ENCODE measurements at places on chromosomes 16 and 17.

GRCh38 chr17:31413874-31414549 is 22.5 kb downstream of the RAB11FIP4 start:
- peak; percentile 72 for DNase-seq

DNA sequence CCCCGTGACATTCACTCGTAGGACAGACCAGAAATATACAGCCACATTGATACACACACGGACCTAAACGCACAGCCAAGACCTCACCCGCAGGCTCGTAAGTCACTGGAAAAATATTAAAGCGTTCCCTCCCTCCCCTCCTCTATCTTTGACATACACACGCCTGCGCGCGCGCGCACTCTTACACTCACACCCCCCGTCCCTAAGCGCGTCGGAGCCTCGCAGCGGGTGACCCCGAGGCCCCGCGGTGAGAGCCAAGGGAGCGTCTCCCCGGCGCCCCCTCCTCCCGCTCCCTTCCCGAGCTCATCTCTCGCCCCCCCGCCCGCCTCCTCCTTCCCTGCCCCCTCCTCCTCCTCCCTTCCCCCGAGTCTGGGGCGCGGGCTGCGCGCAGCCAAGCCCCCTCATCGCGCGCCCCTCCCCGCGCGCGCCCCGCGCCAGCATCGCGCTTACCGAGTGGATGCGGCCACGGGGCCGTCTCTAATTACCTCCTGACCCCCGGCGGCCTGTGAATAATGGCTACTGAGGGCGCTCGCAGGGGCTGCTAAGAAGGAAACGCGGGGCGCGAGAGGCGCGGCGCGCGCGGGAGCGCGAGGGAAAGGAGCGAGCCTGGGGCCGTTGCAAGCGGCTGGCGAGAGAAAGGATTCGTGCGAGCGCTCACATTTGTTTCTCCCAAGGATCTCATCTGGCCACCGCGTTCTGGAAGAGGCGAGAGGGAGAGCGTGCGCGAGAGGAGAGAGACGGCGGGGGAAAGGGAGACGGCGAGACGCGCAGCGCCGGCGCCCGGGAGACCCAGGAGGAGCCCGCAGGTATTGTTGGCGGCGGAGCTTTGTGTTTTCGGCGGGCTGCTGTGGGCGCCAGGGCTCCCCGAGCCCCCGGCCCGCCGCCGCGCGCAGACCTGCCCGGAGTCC is 42.4 kb downstream of the RAI1 start:
- peak; percentile 77 for DNase-seq

DNA sequence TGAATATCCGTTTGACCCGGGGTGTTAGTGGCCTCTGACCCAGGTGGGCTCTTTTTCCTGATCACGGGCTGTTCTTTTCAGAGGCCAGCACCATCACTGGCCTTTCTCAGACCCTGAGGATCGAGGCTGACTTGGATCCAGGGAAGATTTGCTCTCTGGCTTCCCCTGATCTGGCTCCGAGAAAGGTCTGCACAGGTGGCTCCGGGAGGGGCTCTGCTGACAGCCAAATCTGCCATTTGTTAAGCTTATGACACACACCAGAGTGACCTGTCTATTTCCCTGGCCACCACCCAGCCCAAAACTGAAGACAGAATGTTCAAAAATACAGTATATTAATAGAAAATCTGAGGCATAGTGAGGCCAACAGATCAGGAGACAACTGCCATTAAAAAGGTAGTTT is 221.8 kb upstream of the TNRC6C start:
- no peak for DNase-seq

GRCh38 chr17:28347261-28347891 is 10.0 kb downstream of the POLDIP2 start:
- peak; percentile 92 for DNase-seq

- peak; percentile 72 for DNase-seq
Observed at GRCh38 chr17:43576563-43577229, 30.6 kb upstream of the ETV4 start.

DNA sequence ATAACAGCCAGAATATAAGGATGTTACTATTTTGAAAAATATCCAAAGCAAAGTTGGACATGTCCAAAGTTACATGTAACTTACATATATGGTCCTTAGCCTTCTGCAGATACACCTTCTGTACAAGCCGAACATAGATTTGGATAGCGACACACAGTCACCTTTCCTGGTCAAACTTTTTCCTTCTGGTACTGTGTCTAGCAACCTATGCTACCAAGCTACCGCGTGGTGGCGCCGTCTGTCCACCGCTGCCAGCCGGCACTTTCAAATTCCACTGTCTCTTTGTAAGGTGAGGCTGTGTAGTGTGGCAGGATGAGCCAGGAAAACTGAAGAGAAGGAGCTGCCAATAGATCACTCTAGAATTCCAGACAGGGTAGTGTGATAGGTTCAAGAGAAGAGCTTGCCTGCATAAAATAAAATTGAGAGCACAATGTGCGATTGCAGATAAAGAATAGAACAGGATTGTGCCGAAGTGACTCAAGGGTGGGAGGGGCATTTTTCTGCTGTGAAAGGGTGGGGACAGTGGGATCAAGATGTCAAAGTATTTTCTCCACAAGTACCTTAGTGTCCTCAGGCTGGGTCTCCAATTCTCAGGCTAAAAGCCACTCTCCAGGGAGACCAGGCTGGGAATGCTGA is 366.9 kb downstream of the SLC39A11 start:
- DNase-seq: peak; percentile 69

- DNase-seq: peak; percentile 97
Observed at GRCh38 chr16:83952940-83953795, at the start of gene OSGIN1. OSGIN1 (plus strand) TSS chr16:83953240; CDS start chr16:83957672, 4,432 bp downstream.

DNA sequence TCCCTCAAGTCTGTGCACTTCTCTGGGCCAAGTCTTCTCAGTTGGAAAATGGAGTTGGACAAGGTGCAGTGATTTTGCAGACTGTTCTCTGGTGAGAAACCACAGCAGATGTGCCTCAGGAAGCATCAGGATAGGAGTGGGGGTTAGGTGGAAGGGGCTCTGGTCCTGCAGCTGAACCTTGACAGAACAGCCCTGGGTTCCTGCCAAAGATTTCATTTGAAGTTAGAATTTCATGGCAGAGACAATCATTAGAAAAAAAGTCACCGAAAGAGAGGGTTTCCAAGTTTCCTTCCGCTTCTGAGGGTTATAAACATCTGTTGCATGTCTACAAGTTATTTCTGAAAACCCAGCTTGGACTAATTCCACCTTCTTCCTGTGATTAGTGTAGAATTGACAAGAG is 80.4 kb upstream of the IRX3 start:
- no peak for DNase-seq

GRCh38 chr16:2210386-2211365 is at the start of gene BRICD5:
BRICD5 (minus strand) TSS chr16:2210863; CDS start chr16:2210833, 30 bp downstream.
- no peak for DNase-seq

GRCh38 chr16:51508490-51509212 is 357.6 kb upstream of the SALL1 start:
- DNase-seq: peak; percentile 74

DNA sequence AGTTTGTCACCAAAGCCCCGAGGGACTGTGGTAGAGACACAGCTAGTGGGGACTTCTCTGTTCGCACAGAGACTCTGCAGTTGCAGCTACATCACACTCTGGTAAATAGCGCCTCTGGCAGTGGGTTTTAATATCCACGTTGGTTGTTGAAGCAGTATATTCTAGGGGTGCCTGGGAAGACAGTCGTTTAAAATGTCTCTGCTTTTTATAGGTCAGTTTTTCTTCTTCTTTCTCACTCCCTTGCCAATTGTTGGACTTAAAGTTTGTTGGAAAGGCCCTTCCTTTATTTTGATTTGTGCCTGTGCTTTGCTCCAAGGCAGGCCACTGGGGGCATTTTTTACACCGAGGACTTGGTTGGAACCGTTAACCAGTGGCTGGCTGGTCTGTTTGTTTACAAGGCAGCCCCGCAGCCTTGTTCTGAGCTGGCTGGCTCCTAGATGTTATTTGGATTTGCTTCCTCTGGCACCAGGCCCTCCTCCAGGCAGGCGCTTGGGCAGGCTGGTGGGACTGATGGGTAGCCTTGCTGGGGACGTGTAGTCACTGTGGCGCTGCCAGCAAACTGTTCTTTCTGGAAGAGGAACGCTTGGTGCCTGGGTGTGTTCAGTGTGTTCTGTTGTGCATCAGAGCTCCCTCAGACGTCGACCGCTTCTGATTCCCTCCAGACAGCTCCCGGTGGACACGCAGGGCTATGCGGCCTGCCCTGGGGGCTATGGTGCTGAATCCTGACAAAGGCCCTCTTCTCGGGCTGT is 218.2 kb upstream of the CHMP6 start:
- peak; percentile 9 for DNase-seq

- peak; percentile 98 for DNase-seq
Observed at GRCh38 chr16:27748868-27749546, 199.1 kb downstream of the KATNIP start.

- peak; percentile 20 for DNase-seq
Observed at GRCh38 chr16:3625911-3626732, 14.7 kb upstream of the SLX4 start.

DNA sequence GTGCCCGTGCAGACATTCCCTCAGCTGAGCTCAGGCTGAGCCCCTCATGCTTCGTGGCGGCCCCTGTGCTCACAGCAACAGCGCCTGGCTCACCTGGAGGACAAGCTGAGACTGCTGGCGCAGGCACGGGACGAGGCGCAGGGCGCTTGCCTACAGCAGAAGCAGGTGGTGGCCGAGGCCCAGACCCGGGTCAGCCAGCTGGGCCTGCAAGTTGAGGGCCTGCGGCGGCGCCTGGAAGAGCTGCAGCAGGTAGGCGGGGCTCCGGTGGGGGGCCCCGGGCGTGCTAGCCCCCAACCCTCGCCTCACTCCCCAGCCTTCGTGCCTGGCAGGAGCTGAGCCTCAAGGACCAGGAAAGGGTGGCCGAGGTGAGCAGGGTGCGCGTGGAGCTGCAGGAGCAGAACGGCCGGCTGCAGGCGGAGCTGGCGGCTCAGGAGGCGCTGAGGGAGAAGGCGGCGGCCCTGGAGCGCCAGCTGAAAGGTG is 1.4 kb upstream of the RAC3 start:
- no peak for DNase-seq

- no peak for DNase-seq
Observed at GRCh38 chr16:54548281-54548680, 261.7 kb upstream of the IRX3 start.

DNA sequence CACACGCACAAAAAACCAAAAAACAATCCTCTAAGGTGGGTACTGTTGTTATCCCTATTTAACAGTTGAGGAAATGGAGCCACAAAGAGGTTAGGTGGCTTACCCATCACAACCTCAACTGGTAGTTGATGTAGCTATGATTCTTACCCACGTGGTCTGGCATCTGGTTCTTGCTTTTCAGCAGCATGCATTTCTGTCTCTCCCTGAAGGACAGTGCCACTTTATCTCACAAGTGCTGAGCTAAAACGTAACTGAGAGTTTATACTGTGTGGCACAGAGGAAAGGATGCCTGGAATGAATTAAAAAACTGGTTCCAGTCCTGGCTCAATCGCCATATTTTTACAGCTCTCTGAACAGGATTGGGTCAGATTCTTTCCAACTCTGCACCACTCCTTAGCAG is 1.9 kb upstream of the CORO6 start:
- no peak for DNase-seq

DNA sequence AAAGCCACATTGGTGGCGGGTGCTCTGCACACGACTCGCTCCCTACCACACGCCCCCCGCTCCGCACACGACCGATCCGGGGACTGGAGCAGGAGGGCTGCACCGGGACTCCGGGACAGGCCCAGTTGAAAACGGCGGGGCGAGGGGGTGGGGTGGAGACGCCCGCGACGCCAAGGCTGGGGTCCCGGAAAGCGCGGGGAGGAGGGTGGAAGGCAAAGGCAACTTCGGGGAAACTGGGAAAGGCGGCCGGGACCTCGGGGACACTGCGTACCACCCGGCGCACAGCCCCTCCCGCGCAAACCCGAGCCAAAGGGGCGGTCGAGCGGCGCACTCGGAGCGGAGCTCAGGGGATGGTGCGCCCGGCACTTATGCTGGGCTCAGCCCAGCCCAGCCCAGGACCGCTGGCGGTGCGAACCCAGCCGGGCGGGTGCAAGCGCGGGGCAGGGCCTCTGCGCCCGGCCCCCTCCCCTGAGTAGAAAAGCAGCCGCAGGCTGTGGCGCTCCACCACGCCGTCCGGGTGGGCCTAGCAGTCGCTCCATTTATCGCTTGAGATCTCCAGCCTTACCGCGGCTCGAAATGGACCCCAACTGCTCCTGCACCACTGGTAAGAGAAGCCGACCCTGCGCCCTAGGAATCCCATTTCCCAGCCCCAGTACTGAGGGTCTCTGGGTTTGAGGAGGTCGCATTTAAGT is at the start of gene MT1M:
Gene MT1M, plus strand, starts transcription at position 504 of the 692 bp plus-strand sequence. Its CDS starts 73 bp downstream, at position 577.
- peak; percentile 31 for DNase-seq

GRCh38 chr16:81505011-81505661 is 60.5 kb downstream of the CMIP start:
- no peak for DNase-seq

DNA sequence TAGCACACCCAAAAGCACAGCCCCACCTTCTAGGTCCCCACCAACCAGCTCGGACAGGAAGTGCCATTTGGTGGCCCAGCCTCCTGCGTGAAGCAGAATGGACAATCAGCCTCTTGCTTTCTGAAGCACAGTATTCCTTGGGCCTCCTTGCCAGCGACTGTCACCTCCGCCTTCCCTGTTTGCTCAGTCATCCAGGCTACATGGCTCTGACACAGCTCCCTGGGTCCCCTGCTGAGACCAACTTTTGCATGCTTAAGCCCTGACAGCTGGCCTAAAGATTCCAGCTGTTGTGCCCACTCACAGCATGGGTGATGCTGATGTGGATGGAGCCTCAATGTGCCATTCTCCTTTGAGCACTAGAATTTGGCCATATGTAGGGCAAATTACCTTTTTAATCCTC is 4.5 kb upstream of the CACNG5 start:
- no peak for DNase-seq

DNA sequence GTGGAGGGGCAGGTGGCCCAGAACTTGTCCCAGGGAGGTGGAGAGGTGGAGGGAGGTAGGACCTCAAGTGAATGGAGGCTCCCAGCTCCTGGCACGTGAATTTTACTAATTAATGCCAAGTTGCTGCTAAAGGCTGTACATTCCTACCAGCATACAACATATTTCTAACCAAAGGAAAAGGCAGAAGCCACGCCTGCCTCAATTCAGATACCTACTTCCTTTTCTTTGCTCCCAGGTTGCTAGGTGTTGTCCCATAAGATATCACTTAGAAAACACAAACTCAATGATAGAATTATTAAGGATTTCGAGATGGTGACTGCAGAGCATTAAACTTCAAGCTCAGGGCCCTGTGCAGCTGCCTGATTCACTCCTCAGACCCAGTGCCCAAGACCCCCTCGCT is 20.5 kb upstream of the SMPD3 start:
- no peak for DNase-seq
